Mesenteric fat pad (tissue), 1 donor: ENCODE measurements at places on chromosomes 5 and 9. TPM values are rescaled to one million over a fixed set of nuclear protein-coding genes. Genes with fewer than 3 reads are reported as not detected.

DNA sequence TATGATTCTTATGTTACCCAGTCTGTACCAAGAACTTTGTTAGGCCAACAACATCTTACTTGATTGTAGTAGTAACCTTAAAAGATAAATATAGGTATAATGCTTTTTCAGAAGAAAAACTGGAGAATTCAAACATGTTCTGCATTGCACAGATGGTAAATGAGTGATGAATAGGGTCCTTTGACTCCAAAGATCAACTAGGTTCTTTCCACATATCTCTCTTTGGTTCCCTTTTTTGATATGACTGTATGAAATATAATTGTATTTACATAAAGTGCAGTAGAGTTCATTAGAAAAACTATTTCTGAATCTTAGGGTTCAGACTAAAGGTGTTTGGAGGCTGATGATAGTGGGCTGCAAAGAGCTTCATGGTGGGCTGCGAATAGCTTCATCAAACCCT, 150.5 kb upstream of the CDKN2B start:
- no peak for DNase-seq

AQP3 gene
- total RNA-seq: 27.7 TPM

- DNase-seq: no peak
Observed at GRCh38 chr9:27586304-27586703, 13.0 kb upstream of the C9orf72 start.

DNA sequence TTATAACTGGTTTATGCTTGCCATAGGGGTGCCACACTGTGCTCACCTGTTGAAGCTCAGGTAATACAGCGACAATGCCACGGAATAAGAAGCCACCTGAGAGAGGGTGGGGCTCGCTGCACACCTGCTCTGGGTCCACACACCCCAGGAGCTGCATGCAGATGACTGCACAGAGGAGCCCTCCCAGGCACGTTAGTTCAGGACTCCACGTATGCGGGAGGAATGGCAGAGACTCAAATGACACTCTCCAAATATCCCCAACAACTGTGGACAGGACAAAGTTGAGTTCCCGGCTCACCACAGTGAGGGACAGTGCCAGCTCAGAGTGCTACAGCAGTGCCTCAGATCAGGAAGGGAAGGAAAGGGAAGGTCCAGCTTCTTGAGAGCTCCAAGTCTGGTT, 5.8 kb upstream of the FCN1 start:
- DNase-seq: peak; percentile 39

AFAP1L1 gene
- total RNA-seq: 49.3 TPM

- no peak for DNase-seq
Observed at GRCh38 chr9:14616188-14616982, 76.8 kb downstream of the ZDHHC21 start.

GRCh38 chr5:164617290-164617689, 1111.9 kb downstream of the MAT2B start:
- no peak for DNase-seq

PAPPA gene
- total RNA-seq: 5.7 TPM

GRCh38 chr5:180869587-180869986, 8.5 kb upstream of the ZFP62 start:
- DNase-seq: no peak

NPR3 gene
- 43.3 TPM for total RNA-seq

DNA sequence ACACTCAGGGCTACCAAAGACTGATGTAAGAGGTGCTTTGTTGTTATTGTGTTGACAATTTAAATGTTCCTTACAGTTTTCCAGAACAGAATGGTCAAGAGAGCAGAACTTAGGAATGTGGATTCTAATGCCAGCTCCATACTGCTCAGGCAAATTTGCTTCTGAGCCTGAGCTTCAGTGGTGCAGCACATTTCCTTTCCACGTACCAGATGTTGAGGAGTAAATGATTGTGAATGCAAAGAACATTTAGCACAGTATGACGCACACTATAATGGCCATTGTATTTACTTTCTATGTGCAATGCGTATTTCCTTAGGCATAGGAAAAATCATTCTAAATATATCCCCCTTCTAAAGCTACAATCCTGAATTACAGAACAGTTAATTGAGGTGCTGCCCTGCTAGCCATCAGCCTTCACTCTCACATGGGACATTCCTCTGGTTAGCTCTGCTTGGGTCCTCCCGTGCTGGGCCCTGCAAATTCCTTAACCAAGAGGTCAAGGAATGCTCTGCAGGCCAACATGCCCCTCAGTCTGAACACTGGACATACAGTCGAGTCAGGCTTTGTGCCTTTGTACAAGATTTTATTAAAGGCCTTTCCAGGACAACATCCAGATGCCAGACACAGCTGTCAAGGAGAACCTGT, 21.1 kb upstream of the TMEM174 start:
- DNase-seq: no peak

GNE gene
- 32.8 TPM for total RNA-seq

GRCh38 chr9:128937310-128938165, 9.9 kb downstream of the DOLK start:
- DNase-seq: peak; percentile 14

DNA sequence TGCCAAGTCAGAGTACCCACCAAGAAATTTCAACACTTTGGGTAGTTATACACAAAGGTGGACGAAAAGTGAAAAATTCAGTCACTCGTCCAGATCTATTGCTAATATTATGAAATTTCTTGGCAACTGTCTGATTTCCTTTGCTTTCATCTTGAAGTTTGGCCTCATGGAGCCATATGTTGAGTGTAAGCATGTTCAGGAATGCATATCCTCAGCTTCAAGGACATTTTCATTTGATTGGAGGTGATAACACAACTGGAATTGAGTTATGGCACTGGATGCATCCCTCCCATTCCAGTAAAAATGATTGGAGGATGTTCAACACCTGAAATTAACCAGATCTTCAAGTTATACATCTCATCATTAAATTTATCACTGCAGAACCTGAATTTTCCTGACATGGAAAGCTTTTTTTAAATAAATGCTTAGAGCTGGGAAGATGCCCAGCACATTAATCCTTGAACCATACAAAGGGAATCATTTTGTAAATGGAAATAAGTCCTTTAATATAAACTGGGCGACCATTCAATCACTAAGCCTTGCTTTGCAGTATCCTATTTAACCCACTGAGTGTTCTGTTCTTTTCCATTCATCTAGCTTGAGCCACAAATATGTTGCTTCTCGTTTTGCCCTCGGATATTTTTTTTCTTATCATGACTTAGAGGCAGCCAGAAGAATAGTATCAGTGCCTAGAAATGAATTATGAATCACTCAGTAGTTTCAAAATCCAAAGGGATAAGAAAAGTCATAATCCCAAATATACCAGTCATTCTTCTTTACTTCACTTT, 273.7 kb upstream of the PIK3R1 start:
- no peak for DNase-seq

GRCh38 chr5:154163327-154164248, 26.9 kb upstream of the GALNT10 start:
- DNase-seq: no peak

GRCh38 chr5:116573279-116573701, 1.3 kb downstream of the SEMA6A start:
- DNase-seq: no peak

CTSV gene
- total RNA-seq: 0.22 TPM

MCC gene
- total RNA-seq: 25.2 TPM

DNA sequence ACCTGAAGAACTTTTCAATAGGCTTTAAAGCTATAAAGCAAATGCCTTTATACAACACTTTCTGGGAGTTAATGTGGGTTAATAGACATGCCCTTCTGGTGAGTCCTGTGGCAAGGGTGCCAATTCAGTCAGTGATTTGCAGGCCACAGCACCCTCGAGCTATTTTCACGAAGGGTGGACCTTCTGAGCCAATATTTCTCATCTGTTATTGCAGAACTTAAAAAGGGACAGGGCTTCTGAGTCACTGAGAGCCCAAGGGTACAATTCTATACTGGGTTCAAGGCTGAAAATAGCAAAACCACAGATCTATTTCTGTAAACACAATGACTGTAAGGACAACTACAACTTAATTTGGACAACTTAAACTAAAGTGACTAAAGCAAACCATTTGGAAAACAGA, 92.8 kb downstream of the GABRG2 start:
- no peak for DNase-seq

GRCh38 chr5:35194635-35195471, 35.4 kb downstream of the PRLR start:
- no peak for DNase-seq

- no peak for DNase-seq
Observed at GRCh38 chr9:96859461-96860198, 5.3 kb upstream of the ZNF782 start.

DNA sequence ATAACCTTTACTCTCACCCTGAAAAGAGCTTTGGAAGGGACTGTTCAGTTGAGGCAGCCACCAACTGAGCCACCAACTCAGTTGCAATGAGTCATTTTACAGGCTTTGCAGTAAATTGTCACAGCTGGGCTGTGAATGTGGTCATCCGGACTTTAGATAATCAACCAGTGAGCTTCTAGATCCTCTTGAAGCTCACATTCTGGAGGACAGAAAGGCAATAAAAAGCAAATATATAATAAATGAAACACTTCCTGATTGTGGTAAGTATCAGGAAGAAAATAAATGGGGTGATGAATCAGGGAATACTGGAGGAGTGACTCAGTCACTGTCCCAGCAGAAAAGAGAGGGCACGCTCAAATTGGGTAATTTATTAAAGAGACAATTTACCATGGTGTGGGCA, 13.2 kb upstream of the C5orf58 start:
- DNase-seq: no peak

DNA sequence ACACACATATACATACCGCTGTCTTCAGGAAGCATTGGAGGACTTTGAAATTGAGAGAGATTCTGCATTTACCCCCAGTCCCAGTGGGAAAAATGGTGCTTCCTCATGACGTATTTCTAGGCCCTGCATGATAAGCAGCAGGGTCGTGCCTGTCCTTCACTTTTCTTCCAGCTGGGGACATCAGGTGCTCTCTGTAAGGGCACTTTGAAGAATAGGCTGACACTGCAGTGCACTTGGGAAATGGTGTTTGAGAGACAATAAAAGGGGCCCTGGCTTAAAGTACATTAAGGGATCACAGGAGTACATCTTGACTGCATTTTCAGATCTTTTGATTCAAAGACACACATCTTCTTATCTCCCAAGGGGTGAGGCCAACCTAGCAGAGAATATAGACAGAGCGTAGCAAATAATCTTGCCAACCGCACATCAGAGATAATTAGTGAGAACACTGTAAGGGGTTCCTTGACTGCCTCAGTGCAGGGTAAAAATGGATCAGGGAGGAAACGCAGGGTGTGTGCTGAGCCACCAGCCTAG, 437.9 kb downstream of the CSNK1G3 start:
- no peak for DNase-seq

DNA sequence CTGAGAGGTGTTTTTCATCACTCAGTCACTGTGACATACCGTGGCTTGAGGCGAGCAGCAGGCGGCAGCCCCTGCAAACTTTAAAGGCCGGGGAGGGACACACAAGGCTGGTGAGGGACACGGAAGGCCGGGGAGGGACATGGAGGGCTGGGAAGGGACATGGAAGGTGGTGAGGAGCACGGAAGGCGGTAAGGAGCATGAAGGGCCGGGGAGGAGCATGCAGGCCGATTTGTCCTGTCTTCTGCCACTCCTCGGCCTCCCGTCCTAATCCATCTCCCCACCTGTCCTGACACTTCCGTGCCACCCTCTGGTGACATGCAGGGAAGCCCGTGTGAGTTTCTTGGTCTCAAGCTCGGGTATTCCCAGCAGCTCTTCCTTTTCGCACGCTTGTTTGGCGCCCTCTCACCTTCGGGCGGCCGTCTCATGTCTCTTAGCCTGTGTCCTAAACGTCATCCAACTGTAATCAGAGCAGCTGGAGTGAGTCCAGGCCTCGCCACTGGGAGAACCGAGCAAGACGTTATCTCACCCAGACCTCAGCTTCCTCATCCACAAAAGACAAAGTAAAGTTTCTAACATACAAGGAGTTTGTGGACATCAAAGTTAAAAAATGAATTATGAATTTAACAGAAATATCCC, 126.5 kb downstream of the MRPL36 start:
- no peak for DNase-seq

DNA sequence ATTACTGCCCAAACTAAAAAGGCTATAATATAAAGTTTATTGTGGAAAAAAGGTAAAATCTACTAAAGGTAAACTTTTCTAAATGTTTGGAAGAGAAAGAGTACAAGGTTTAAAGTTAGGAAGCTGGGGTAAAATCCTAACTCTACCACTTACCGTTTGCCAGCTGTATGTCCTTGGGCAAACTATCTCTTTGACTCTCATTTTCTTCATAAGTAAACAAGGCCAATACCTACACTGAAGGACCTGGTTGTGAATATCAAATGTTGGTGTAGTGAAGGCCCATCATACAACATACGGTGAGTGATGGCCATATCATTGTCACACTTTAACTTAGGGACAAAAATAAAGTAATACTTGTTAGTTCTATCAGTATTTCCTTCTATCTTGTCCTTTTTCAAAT, 34.9 kb downstream of the ABHD17B start:
- DNase-seq: no peak

TLX3 gene
- not detected for total RNA-seq

GRCh38 chr9:129548571-129549135, 72.2 kb downstream of the C9orf50 start:
- no peak for DNase-seq

DNA sequence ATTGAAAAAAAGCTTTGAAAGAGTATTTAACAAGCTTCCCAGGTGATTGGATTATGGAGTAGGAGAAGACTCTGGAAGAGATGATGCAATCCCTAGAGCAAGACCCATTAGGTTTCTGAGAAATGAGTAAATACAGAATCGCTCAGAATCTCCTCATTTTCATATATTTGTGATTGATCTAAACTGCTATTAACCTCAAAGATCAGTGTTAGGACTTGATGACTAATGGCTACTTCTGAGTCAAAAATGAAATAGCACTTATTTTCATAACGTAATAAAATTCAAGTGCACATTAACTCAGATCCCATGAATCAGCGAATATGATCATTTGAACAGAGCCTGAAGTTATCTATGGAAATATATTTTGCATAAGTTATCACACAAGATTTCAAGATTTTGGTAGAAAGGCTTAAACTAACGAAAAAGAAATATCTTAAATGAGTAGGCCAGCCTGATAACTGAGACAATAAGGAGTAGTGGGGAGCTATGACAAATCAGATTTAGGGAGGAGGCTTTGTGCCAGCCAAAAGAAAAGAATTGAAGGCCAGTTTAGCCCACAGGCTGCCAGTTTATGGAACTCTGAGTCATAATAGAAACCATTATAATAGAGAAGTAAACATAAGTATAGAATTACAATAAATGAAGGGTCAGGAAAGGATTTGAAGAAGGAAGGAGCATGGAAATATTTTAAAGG, 106.7 kb upstream of the OSMR start:
- DNase-seq: no peak

- DNase-seq: no peak
Observed at GRCh38 chr5:31232273-31232888, 38.9 kb downstream of the CDH6 start.

IGIP gene
- 13.3 TPM for total RNA-seq

PLEKHG4B gene
- total RNA-seq: not detected
